ENCODE measurements at places on chromosomes 6 and 20.

DNA sequence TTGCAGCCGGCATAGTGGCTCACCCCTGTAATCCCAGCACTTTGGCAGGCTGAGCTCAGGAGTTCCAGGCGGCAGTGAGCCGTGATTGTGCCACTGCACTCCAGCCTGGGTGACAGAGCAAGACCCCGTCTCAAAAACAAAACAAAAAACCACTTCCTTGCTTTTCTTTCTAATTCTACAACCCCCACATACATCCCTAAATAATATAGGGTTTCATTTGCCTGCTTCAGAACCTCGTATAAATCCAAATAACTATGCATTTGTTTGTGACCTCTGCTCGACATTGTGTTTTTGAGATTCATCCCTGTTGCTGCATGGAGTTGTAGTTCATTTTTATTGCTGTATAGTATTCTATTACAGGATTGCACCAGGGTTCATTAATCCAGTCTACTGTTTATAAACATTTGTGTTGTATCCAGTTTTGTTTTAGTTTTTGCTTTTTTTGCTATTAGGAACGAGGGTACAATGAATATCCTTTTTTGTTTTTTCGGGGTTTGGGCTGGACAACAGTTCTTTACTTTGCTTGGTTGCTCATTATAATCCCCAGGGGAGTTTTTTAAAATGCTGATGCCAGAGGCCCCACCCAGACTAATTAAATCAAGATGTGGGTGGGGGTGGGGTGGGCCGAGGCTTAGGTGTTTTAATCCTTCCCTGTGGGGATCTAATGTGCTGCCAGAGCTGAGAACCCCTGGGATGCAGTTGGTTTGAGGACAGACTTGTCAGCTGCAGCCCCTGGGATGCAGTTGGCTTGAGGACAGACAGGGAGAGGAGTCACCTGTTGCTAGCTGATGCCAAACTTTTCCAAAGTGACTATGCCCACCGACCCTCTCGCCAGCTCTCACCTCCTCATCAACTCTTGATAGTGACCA is 2.4 kb upstream of the SNAI1 start:
- DNase-seq: no peak

DNA sequence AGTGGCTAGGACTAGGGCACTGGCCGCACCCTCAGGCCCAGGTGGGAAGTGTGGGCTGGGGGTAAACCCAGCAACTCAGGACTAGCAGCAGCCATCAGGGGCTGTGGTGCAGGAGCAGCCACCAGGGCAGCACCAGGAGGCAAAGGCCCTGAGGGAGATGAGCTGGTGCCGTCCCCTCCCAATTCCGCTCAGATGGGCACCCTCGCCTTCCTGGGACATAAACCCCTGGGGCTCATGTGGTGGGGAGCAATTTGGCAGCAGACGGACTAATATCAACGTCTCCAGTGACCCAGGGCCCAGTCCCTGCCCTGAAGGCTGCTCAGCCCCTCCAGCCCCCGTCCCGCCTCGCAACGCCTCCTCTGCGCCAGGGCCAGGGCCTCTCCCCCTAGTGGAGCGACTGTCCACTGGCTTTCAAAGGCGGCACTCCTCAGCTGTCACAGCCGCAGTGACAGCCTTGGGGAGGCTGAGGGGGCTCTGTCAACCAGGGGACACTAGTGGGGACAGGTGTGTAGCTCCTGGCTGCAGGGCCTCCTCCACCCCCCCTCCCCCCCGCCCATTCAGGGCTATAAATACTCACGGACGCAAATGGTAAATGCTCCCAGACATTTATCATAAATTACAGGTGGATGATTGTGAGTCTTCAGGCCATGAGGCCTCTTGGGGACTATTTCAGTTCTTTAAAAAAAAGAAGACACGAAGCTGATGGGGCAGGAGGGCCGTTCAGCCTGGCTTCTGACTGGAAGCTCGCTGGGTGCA is 349.9 kb downstream of the ZFAND3 start:
- no peak for DNase-seq

DNA sequence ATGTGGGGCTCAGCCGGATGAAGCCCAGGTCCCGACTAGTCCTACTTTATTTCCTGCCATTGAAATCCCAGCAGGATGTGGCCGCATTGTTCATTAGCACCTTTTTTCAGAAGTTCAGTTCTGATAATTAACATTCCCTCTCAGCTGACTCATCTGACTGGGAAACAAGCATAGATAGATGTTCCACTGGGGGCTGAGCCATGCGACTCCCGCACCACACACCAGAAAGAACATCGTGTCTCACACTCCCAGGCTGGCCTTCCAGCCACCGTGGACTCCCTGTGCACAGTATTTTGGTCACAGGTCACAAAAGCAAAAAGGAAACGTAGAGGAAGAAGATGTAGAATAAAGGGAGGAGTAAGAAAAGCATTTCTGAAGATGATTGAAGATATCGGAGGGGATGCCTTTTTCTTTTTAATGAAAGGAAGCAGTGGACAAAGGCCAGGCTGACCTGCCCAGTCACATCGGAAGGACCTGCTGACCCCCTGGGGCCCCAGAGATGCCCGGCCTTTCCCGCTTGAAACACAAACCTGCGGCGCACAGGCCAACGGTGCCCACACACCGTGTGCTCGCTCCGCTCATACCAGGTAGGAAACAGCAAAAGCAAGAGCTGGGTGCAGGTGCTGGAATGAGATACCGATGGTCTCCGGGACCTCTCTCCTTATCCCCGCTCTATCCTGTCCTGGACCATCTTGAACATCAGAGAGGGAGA is 11.8 kb downstream of the RPS6KA2 start:
- no peak for DNase-seq

DNA sequence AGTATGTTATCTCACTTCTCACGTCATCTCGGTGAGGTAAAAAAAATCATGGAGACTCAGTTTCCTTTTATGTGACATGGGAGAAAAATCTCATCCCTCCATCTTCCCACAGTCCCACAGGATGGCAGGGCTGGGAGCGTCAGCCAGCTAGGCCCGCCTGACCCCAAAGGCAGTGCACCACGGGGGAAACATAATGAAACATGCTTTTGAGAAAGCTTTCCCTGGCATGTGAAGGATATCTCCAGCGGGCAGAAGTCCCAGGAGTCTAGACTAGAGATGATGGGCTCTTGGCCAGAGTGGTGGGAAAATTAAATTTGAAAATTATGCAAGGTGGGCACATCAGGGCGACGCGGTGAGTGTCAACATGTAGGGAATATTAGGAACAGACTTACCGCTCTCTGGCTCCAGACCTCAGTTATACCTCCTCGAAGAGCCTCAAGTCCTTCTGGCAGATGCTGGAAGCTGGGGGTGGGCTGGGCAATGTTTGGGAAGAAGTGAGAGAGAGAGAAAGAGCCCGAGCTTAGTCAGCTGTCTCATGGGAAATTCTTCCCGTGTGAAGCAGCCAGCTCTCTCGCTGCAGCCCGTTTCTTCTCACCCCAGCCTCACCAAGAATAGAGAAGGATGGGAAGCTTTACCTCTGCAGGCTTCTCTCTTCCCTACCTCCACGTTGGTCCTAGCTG is 52.3 kb downstream of the MOCS1 start:
- DNase-seq: no peak

GRCh38 chr6:129434091-129434490 is 275.9 kb downstream of the ARHGAP18 start:
- DNase-seq: no peak

GRCh38 chr6:331622-332521 is 39.6 kb downstream of the DUSP22 start:
- DNase-seq: no peak

DNA sequence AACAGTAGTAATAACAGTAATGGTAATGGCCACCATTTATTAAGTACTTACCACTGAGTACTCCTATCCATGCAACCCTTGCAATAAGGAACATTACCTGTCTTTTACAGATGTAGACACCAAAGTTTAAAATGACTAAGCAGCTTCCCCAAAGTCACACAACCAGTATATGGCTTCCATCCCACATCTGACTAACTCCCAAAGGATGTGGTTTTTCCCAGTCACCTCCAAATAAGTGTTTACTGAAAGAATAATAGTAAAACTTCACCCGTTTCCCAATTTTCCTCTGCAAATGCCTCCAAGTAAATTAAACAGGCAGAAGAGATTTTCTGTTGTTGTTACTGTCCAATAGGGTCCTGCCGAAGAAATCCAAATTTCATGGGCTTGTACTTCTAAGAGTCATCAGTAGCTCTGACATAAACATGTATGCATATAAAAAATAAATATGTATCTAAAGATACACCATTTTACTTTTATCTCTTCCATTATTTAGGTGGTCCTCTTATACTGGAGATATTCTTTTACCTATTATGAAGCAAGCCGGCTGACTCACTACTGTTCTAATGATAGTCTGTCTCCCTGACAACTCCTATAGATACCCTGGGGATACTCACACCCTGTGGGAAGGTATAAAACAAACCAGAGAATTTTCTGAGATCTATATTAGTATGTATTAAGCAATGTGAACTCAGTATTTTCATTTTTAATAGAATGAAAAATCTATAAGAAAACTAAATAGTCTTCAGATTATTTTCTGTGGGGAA is 77.9 kb upstream of the ID4 start:
- DNase-seq: no peak

DNA sequence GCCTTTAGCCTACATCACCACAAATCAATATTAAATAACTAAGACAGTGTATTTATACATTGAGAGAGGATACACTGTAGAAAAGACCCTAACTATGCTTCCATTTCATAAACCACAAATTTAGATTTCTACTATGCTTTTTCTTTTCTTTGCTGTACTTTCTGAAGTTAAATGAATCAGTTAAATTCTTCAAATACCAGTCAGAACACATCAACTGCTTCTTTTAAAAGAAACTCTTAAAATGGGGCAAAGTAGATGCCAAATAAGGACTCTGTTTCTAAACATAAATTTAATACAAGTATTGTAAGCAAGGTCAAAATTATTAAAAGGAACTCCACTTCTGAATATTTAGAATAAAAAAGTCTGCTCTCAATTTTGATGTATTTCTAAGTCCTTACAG is 76.9 kb downstream of the GMDS start:
- no peak for DNase-seq

GRCh38 chr6:150236544-150236943 is 93.7 kb downstream of the PPP1R14C start:
- no peak for DNase-seq

Measured in CD14-positive monocyte (primary cell).